ENCODE measurements at places on chromosomes 1 and 21.

DNA sequence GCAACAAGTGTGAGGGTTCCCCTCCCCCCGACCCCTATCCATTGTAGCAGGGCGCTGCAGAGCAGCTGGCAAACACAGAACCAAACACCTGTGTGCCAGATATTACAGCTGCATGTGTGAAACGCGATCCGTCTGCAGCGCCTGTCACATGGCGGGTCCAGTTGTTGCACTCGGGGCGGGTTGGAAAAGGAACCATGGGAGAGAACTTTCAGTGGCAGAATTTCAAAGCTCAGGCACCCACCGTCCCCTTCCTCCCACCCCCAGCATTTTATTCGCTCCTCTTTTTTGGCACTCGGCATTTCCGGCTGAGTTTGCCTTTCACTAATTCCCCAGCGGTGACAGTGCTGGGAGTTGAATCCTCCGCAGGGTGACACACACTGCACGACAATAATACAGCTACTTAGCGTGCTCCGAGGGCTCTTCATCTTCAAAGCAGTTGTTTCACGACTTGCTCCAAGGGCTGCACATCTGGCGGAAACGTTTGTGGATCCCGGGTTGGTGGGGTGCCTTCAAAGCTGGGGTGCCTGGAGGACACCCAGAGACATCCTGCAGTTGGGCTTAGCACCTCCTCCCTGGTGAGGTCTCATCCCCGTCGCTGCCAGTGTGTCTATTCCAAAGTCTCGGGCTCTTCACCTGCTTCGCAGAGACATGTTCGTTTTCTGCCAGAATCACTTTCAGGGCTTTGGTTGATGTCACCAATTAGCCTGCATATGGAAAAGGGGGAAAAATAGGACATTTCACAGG, 180.7 kb downstream of the ZBTB18 start:
- DNase-seq = peak; percentile 73

DNA sequence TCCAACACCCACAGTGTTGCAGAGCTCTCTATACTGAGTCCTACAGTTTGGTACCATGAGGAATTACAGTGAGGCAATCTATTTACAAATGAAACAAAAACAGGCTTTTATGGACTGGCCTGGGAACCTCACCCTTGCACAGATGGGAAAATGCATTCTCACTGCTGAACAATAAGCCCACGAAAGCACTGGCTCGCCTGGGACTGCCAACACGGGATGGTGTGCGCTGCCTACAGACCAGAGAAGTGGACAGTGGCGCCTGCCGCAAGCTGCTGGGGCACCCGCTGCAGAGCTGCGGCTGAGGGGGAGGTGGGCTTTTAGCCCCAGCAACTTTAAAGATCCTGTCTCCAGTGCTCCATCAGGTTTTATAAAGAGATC, 28.5 kb upstream of the ABCG1 start:
- DNase-seq = no peak

- DNase-seq = no peak
Measured at GRCh38 chr1:178367151-178367550, 129.6 kb downstream of the CLEC20A start.

GRCh38 chr1:193105821-193106177, 585 bp upstream of the GLRX2 start:
- DNase-seq = no peak

DNA sequence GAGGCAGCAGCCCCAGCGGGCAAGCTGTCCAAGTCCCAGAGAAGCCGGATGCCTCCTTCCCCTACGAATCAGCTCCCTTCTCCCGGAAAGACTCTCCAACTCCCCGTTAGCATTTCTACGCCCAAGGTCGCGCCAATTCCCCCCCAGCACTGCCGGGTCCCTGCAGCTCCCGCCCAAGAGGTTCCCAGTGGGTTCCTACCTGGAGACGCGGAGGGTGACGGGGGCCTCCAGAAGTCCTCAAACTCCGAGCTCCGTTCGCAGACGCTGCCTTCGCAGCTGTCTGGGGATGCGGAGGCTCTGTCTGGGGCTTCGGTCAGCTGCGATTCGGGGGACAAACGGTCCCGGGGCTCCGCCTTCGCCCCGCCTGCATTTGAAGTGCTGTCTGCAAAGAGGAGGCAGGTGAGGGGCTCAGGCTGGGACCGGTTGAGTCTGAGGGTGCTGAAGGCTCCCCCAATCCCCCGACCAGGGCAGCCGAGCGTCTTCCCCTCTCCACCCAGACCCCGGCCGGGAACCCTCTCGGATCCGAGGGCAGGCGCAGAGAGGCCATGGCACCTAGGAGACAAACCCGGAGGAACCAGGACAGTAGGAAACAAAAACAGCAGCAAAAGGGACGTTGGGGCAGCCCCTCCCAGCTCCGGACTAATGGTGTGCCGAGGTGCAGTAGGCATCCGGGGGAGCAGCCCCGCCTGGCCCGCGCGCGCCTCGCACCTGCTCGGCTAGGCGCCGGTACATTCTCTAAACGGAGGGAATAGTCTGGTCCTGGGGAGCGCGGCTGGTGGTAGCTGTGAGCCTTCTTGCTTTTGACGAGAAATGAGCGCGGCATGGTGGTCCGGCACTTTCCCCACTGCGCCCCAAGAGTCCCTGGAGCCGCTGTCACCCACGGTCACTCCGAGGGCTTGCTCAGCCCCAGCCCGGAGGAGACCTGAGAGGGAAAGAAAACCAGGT, 3.8 kb downstream of the GFI1 start:
- no peak for DNase-seq

GRCh38 chr1:100130552-100131077, 2.1 kb downstream of the SASS6 start:
- DNase-seq = no peak

DNA sequence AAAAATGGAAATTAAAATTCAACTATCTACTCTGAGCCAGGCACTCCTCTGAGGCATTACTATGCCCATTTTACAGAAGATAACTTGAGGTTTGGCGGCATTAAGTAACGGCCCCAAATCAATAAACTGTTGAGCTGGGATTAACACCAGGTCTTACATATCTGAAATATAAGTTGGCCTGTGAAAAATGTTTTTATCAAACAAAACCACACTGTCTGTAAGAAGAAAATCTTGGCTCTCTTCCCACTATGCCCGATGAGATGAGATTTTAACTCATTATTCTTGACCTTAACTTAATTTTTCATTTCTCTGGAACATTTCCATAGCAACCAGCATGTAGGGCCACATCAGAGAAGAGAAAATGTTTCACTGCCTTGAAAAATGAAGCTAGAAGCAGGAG, 21.8 kb downstream of the RC3H1 start:
- DNase-seq = no peak

GRCh38 chr1:2607641-2608091, 21.1 kb downstream of the PRXL2B start:
- DNase-seq = no peak

- DNase-seq = no peak
Measured at GRCh38 chr1:236663934-236664333, 22.4 kb upstream of the ACTN2 start.

DNA sequence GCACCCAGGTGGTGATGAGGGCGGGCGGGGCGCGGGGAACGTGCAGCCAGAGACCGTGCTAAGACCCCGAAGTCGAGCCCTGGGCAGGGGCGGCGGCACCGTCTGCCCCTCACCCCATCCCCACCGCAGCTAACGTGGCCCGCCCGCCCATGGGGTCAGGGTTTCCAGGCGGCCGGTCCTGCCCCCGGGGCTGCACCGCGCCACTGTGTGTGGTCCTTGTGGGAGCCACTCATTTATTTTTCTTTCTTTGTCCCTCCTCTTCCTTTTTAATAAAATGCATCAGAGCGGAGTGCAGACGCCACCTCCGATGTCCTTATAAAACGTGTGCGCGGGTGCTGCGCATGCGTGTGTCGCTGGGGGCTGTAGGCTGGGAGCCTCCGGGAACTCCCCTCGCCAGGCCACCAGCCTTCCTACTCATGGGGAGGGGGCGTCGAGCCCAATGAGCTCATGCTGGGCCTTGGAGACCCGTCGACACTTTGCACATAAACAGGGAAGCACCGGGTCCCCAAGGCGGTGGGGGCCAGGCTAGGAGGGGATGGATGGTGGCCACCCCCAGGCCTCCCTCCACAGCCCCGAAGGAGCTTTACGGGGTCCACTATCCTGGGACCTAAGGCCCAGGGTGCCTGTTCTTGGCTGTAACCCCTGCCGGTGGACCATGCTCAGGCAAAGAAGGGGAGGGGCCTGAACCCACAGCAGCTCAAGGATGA, 59.9 kb downstream of the WNT9A start:
- no peak for DNase-seq

GRCh38 chr1:67753776-67754525, 69.0 kb downstream of the GADD45A start:
- DNase-seq = no peak

GRCh38 chr1:202007805-202008489, 2.4 kb upstream of the ELF3 start:
- DNase-seq = no peak

DNA sequence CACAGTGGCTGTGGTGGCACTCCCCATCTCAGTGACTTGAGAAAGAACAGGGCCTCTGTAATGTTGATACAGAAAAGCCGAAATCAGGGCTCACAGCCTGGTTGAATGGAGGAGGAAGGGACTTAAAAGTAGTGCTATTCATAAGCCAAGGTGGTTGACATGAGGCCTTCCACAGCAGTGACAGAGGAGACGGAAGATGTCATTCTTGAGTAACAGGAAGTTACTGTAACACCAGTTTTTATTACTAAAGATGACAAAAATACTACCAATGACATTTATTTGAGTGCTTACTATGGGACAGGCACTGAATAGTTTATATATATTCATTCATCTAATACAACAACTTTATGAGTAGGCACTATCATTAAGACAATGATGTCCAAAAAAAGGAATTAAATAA, 52.8 kb upstream of the GNG12 start:
- DNase-seq = no peak

DNA sequence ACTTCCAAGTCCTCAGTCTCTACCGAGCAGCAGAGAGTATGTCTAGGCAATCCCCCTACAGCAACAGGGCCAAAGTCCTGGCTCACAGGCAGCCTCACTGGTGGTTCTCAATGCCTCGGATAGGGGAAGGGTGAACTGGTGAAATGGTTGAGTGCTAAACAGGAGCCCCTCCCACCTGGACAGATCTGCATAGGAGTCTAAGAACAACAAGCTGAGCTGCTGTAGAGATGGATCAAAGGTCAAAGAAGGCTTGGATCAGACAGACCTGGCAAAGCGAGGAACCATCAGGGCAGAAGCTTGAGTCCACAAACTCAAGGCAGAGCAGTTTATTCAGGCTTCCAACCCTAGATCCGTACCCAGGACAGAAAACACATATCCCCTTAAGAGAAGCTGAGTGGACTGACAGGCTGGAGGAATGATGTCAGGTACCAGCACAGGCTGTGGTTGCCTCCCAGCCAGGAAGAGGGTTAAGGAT, 31.8 kb downstream of the RABIF start:
- no peak for DNase-seq

DNA sequence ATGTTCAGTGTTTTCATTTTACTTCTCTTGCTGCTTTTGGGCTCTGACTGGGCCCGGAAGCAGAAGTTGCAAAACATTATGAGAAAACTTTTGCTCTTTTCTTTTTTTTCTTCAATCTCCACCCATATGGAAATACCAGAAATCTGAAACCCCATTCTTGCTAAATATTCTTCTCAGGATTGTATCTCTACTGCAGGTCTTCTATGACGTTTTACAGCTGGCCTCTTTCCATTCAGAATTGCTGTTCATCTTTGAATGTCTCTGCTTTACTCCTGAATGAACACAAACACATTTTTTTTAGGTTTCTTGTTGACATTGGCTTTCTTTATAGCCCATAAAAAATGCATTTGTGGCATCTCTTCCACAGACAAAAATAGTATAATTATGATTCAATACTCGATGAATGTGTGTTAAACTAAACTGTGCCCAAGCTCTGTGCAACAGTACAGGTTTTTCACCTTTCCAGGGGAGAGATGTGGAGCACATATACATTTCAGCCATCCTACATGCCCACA, 18.8 kb downstream of the PTPRC start:
- no peak for DNase-seq

DNA sequence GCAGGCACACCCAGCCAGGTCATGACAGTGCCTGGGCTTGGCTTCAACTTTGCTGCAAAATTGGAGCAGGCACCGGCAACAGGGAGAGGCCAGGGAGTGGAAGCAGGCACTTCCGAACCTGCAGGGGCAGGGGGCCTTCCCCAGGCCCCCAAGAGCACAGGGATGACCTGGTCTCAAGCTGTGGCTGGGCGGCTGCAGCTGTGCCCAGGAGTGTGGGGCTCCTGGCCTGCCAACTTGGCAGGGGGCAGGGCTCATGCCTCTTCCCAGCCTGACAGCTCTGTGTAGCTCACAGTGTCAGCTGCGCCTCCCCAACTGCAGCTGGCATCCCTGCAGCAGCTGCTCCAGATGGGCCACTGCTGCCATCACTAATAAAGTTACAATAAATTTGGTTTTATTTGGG, 51.5 kb upstream of the SCYL3 start:
- no peak for DNase-seq

DNA sequence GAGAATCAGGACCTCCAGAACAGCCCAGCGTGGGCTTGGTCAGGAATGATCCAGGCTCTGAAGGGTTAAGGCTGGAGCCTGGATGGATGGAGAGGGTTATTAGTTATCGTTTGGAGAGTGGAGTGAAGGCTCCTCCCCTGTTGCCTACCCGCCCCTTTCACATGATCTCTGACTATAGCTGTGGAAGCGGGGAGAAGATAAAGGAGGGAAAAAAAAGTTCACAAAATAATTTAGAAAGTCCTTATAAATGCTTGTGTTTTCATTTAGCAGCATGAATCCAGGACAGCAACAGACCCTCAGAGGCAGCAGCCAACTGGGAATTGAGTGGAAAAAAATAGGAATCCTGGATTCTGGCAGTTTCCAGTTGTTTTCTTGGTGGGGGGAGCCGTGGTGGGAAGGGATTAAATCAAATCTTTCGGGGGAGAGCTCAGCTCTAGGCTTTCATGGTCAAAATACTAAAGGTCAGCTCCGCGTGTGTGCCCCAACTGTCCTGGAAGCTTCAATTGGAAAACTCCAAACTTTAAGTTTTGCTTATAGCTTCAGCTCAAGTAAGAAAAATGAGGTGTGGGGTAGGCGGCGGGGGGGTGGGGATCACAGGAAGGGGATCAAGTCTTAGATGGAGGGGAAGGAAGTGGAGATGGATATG, 595 bp upstream of the DDR2 start:
- DNase-seq = no peak

DNA sequence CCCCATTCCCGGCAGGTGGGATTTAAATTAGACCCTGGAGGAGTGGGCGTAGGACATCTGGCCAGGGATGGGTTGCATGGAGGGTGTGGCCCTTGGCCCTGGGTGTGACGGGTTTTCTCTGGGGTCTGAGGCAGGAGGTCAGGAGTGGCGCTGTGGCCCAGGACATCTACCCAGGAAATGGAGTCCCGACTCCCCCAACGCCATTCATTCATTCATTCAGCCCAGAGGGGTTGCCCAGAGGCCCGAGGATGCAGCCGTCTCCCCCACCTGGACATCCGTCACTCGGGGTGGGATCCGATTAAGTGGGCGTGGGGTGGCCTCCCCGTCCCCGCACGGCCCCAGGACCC, 663 bp downstream of the ATP13A2 start:
- DNase-seq = no peak

GRCh38 chr1:84687714-84688462, 2.4 kb downstream of the SSX2IP start:
- DNase-seq = no peak

Data from Jurkat, Clone E6-1 (cell line).